ENCODE measurements at places on chromosomes 6 and 20.

DNA sequence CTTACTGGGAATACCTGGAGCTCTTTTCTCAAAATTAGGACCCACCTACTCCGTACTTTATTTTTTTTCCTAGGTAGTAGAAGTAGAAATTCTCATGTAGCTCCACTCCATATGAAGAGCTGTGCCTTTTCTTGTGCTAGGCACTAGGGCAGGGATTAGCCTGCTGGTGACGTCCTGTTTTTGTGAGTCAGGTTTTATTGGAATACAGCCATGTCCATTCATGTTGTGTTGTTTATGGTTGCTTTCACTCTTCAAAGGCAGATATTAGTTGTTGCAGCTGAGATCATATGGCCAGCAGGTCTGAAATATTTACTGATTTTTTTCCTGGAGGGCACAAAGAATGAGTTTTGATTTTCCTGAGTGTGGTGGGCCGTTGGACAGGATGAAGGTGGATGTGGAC lies 20.5 kb downstream of the XRN2 start:
- DNase-seq = no peak

- DNase-seq = no peak
Measured at GRCh38 chr6:31742894-31743293, 3.1 kb downstream of the MSH5 start.

DNA sequence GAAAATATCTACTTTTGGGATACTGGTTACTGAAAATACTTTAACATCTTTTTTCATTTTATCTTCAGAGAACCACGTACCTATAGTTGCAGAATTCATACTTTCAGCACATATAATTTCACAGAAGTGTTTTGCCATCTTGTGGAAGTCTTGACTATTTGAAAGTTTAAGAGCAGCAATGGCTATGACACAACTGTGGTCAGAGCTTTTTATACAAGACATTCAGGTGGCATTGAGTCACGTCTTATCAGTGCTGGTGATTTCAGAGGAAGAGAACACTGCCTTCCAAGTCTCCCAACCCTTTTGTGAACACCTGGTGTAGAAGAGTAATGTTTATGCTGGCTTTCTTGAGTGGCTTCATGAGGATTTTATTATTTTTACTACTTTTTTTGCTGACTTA lies 171.6 kb downstream of the ARID1B start:
- no peak for DNase-seq

- DNase-seq = no peak
Measured at GRCh38 chr6:80637312-80637711, 530.8 kb downstream of the BCKDHB start.

DNA sequence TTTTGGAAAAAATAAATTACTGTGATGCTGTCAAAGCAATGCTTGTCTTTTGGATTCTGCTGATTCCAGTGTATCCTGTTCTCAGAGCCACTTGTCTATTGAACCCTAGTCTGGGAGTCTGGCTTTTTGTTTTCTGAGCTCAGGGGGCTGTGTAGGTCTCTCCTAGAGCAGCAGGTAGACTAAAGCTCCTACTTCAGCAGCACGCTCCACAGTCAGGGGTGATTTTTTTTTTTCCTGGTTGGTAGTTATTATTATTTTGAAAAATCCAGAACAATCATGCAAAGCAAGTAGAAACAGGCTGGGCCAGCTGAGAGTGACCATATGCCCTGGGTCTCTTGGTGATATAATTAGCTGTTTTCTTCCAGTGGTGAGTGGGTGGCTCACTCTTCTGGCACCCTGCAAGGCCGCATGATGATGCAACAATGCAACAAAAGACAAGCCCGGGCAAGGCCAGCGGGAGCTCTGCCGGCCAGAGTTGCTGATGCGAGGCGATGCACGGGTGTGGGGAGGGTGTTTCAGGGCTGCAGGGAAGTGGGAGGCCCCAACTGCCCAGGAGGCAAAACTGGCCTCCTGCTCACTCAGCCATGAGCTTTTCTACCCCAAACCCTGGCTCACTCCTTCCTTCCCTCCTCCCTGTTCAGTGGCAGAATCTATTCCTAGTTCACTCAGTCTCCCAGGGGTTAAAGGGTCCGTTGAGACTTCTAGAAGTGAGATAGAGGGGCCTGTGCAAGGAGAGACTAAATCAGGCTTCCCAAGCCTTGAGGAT lies 11.5 kb upstream of the CDKN1A start:
- DNase-seq = no peak

- no peak for DNase-seq
Measured at GRCh38 chr6:41677124-41677921, 39.1 kb downstream of the MDFI start.

- no peak for DNase-seq
Measured at GRCh38 chr20:17438436-17439039, 92.6 kb downstream of the BFSP1 start.

DNA sequence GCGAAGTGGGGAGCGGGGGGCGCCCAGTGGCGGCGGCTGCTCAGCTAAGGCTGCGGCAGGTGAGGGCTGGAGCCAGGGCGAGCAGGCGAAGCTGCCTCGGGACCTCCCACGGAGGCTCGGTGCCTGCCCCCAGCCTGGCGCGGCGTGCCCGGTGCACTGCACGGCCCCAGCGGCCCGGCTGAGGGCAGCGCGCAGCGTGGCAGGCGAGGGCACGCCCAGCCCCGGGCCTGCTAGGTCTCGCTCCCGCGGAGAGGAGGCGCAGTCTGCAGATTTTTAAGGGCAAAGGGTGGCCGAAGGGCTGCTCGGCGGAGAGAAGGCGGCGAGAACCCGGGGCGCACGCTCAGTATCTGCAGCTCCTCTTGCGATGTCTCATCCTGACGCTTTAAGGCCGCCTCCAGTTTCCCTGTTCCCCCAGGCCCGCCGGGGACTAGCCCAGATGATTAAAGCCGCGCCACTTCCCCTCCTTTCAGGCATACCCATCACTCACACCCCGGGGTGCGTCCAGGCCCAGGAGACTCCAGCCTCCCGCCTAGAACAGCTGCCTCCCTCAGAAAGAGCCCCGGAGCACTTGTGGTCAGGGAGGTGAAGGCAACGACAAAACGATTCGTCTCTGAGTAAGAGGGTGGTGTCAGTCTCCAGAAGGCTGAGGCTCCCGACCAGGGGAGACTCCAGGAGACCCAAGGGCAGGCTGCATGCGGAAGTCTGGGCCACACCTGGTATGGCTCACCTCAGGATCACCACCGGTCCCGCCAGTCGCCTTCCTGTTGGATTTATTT lies at the start of gene FERMT1:
FERMT1 (minus strand) TSS at position 158 of the 776 bp plus-strand sequence. CDS start 3,476 bp downstream, outside the sequence.
- DNase-seq = no peak

DNA sequence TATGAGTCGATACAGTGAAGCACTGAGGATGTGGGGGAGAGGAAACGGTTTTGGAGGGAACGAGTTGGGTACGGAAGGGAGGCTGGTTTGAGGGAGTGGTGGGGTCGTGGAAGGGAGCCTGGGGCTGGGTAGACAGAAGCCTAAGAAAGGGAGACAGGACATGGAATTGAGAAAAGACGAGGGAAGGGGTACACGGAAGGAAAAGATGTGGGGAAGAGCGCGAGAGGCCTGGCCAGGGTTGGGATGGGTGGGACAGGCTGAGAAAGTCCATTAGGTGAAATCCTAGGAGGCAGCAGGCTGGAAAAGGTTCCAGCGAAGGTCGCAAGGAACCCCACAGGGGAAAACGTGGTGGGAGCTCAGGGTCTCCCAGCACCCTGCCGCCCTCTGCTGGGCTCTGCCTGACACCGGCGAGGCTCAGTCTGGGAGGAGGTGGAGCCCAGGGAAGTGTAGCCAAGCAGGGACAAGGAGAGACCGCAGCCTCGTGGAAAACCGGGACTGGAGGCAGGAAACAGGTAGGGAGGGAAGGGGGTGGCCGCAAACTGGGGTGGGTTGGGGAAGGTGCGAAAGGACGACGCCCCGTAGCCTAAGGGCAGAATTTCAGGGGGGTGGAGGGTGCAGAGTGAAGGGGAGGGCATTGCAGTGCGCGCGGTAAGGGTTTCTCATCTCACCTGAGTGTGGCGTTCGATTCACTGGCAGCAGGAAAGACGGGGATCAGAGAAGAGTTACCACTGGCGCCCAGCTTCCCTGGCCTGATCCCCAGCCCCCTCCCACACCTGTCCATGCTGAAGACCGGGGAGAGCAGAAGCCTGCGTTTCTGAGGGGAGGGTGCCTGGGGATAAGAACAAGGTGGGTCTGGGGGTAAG lies 4.3 kb downstream of the GABBR1 start:
- peak; percentile 76 for DNase-seq

DNA sequence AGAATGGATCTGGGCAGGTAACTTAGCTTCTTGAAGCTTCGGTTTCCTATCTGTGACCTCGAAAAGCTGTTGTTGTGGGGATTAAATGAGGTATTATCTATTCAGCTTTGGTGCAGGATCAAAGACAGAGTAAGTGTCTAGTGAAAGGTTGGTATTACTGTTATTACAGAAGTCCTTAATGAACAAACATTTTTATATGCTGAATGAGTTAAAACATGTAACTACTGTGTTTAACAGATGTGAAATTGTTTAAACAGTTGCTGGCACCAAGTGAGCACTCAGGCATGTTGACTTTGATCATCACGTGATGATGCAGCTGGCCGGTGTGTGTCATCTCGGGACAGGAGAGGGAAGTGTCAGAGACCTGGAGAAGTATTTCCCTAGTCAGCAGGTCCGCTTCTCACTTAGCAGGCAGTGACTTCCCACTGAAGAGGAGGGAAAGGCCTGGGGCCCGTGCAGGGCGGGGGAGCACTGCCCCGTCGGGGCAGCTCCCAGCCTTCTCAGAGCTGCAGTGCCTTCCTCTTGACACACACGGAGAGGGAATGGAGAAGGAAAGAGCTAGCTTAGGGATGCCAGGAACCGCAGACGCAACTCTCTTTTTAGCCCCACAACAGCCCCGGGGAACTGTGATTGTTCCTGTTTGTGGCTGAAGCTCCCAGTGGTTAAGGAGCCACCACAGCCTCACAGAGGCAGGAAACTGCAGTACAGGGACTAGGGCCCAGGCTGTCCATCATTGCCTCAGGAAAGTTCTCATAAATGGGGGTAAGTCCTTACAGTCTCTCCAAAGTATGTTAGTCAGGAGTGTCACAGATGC lies 18.0 kb downstream of the TUBB2A start:
- DNase-seq = no peak
